ENCODE measurements at places on chromosomes 4 and X. TPM values are rescaled to one million over a fixed set of nuclear protein-coding genes. Genes with fewer than 3 reads are reported as not detected.

ELOVL6 gene
- 23.8 TPM for total RNA-seq

NEUROG2 gene
- total RNA-seq = not detected

STARD8 gene
- 2.4 TPM for total RNA-seq

ARMCX2 gene
- 77.1 TPM for total RNA-seq

VCX3A gene
- total RNA-seq = not detected

SUPT20HL2 gene
- total RNA-seq = not detected

NLRP2B gene
- not detected for total RNA-seq

HSFX2 gene
- not detected for total RNA-seq

ATP11C gene
- total RNA-seq = 19.0 TPM

FIP1L1 gene
- 68.1 TPM for total RNA-seq

RAB9A gene
- total RNA-seq = 100 TPM

SPANXN3 gene
- not detected for total RNA-seq

KLF8 gene
- total RNA-seq = 0.68 TPM

TXK gene
- total RNA-seq = 0.38 TPM

RPA4 gene
- not detected for total RNA-seq

CENPU gene
- 71.5 TPM for total RNA-seq

ARSJ gene
- total RNA-seq = 22.7 TPM

IQCM gene
- not detected for total RNA-seq

TBCK gene
- total RNA-seq = 4.9 TPM

ESX1 gene
- not detected for total RNA-seq

RXFP1 gene
- not detected for total RNA-seq

MMRN1 gene
- not detected for total RNA-seq

FAM133A gene
- total RNA-seq = not detected

BEND2 gene
- not detected for total RNA-seq

FRMPD4 gene
- total RNA-seq = under 0.01 TPM

PLS3 gene
- total RNA-seq = 133 TPM

TKTL2 gene
- total RNA-seq = not detected

SPP1 gene
- 7,203 TPM for total RNA-seq

TMEM47 gene
- 0.52 TPM for total RNA-seq

XAGE1A gene
- total RNA-seq = not detected

HS3ST1 gene
- total RNA-seq = 0.26 TPM

HHIP gene
- total RNA-seq = 17.2 TPM

USP26 gene
- not detected for total RNA-seq

CT45A10 gene
- not detected for total RNA-seq

ATP2B3 gene
- not detected for total RNA-seq

SYTL5 gene
- total RNA-seq = not detected

NDUFC1 gene
- total RNA-seq = 128 TPM

USP17L30 gene
- total RNA-seq = not detected

POF1B gene
- total RNA-seq = not detected

SAGE1 gene
- not detected for total RNA-seq

ETDB gene
- total RNA-seq = not detected

TLR2 gene
- total RNA-seq = 0.23 TPM

AFF2 gene
- total RNA-seq = 2.0 TPM

CCNB3 gene
- 1.4 TPM for total RNA-seq

USP17L13 gene
- total RNA-seq = not detected

INTU gene
- total RNA-seq = 5.0 TPM

WDFY3 gene
- 20.4 TPM for total RNA-seq

CABS1 gene
- total RNA-seq = not detected

CXorf49 gene
- total RNA-seq = not detected

LRCH2 gene
- not detected for total RNA-seq

SORCS2 gene
- total RNA-seq = 16.4 TPM

All from Caki2 (cell line).